ENCODE measurements at places on chromosomes 3 and 15. TPM values are rescaled to one million over a fixed set of nuclear protein-coding genes. Genes with fewer than 3 reads are reported as not detected.

NPTN gene
- 54.0 TPM for total RNA-seq

SLC15A2 gene
- 2.4 TPM for total RNA-seq

MST1R gene
- total RNA-seq = 2.5 TPM

A4GNT gene
- total RNA-seq = not detected

SLC28A1 gene
- not detected for total RNA-seq

CD86 gene
- total RNA-seq = 23.4 TPM

OXTR gene
- 1.3 TPM for total RNA-seq

DUOXA2 gene
- total RNA-seq = not detected

CSPG4 gene
- total RNA-seq = not detected

DNA sequence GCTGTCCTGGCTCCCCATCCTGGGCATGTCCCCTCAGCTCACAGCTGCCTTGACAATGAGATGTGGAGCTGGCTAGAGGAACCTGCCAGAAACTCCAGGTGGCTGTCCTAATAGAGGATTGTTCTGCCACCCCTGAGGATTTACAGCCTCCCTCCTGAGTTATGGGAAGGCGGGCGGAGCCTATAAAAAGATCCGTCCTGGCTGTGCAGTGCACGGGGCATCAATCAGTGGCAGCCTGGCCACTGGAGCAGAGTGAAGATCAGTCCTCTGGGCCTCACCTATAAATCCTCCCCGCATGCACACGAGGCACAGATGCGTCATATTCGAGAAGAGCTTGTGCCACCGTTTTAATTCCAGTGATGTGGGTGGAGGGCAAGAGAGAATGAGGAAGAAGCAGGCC, 90.0 kb downstream of the MEGF11 start:
- H3K4me3 ChIP-seq = no peak overlapping the region
- no peak overlapping the region for H3K27ac ChIP-seq
- peaks cover 12% of the 10 kb centered on the region for H3K27me3 ChIP-seq
- H3K4me1 ChIP-seq = peaks cover 1% of the 10 kb centered on the region

DNA sequence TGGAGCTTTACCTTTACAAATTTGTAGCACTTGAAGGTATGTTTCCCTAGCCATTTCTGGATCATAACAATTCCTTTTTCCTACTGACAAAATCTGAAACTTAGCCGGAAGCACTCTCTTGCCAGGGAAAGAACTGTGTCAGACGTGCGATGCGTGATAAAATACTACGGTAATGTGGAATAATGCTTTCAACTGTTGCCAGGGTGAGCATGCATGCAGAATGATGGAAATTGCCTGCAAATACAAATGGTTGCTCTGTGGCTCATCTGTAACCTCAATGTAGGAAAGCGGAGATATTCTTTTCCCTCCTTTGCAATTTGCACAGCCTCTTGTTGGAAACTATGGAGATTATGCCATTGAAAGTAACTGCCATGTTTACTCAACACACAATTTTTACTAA, 736.5 kb upstream of the CFAP20DC start:
- H3K27me3 ChIP-seq = peaks cover 15% of the 10 kb centered on the region
- DNase-seq = no peak

DNA sequence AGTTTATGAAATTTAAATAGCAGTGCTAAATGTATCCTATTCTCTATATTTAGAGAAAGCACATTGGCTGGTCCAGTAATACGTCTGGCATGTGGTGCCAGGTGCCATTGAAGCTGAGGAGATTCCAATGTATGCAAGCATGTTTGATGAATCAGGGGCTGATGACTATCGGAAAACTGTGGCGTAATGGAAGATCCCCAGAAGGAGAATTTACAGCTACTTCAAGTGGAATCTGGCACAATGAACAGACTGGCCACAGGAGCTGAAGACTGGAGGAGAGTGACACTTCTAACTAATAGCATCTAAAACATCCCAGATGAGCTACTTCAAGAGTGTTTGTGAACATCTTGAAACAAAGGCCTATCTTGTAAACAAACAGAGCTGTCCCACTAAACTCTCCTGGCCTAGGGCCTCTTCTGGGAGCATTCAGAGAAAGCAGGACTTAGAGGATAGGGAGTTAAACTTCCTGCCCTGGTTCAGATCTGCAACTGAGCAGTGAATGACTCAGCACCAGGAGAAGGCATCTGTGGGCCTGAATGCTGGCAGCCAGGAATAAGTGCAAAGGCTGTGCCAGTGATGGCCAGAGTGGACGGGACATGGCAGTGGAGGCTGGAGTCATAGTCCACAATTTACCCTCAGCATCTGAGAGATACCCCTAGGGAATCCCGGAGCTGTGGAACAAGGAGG, 15.2 kb upstream of the ACTC1 start:
- H3K36me3 ChIP-seq = no peaks in the 10 kb centered on the region
- peaks cover 45% of the 10 kb centered on the region for H3K27me3 ChIP-seq
- H3K4me1 ChIP-seq = no peaks in the 10 kb centered on the region
- no peak overlapping the region for H3K27ac ChIP-seq
- no peak for DNase-seq

DNA sequence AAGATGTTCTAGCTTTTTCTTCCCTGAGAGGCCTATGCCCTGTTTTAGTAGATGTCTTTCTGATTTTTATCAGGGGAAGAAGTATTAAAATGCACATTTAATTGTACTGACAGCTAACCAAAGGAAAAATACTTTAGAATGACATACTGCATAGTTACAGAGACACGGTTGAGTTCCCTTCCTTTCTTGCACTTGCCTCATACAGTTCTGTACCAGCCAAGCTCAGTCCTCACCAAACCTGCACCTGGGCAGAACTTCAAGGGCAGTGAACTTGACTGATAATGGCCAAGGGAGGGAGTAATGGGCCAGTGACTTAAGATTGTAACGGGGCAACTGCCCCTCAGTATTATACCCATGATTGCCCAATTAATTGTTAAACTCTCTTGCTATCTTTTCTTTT, 34.1 kb upstream of the RASGRP1 start:
- H3K4me3 ChIP-seq = no peak overlapping the region
- H3K27ac ChIP-seq = no peak overlapping the region
- H3K36me3 ChIP-seq = peaks cover 2% of the 10 kb centered on the region
- no peak for DNase-seq

- H3K27ac ChIP-seq = no peak overlapping the region
- no peaks in the 10 kb centered on the region for H3K36me3 ChIP-seq
- DNase-seq = no peak
- H3K4me3 ChIP-seq = no peak overlapping the region
Observed at GRCh38 chr3:160673188-160673587, 3.8 kb upstream of the ARL14 start.

DNA sequence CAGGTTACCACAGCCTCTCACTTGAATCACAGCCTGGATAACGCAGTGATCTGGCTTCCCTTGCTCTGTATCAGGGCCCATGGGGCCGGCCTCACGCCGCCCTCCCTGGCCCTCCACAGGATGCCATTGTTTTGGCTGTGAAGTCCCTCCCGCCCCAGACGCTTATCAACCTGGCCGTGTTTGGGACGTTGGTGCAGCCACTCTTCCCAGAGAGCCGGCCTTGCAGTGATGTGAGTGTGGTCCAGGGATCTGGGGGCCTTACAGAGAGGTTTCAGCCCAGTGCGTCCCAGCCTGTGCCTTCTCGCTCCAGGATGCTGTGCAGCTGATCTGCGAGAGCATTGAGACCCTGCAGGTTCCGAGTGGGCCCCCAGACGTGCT, 6.6 kb downstream of the VWA5B2 start:
- no peak for DNase-seq
- H3K36me3 ChIP-seq = no peaks in the 10 kb centered on the region
- H3K27me3 ChIP-seq = peaks cover 20% of the 10 kb centered on the region
- peaks cover 2% of the 10 kb centered on the region for H3K4me1 ChIP-seq

- no peaks in the 10 kb centered on the region for H3K36me3 ChIP-seq
- H3K4me3 ChIP-seq = no peak overlapping the region
- H3K4me1 ChIP-seq = no peaks in the 10 kb centered on the region
- H3K27me3 ChIP-seq = no peaks in the 10 kb centered on the region
Observed at GRCh38 chr15:50523851-50524251, 22.6 kb downstream of the USP50 start.

- no peak overlapping the region for H3K4me3 ChIP-seq
- no peak for DNase-seq
- H3K27ac ChIP-seq = no peak overlapping the region
- H3K36me3 ChIP-seq = no peaks in the 10 kb centered on the region
Observed at GRCh38 chr15:75230016-75230343, 28.2 kb upstream of the GOLGA6C start.

DNA sequence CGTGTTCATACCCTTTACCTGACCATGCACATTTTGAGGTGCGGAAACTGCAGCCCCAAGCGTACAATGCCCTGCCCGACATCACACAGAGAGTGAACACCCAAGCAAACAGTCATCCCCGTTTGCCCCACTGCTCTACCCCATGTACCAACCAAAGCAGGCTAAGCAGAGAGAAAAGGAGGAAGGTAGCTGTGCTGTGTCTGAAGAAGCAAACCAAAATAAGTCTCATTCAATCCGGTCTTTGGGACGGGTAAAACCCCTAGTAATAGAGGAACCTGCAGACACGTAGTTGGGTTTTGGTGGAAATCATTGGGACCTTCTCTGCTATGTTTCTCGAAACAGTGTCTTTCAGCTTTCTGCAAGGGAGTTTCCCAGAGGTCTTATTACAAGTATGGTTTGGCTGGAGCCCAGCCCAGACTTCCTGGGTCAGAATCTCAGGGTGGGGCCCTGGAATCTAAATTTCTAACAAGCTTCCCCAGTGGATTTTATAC, 164.6 kb upstream of the HES1 start:
- H3K27ac ChIP-seq = no peak overlapping the region
- H3K27me3 ChIP-seq = peaks cover 70% of the 10 kb centered on the region
- H3K36me3 ChIP-seq = no peaks in the 10 kb centered on the region
- H3K4me3 ChIP-seq = no peak overlapping the region

- H3K4me3 ChIP-seq = no peak overlapping the region
- no peaks in the 10 kb centered on the region for H3K36me3 ChIP-seq
- H3K27me3 ChIP-seq = no peaks in the 10 kb centered on the region
- H3K4me1 ChIP-seq = no peaks in the 10 kb centered on the region
- DNase-seq = no peak
Observed at GRCh38 chr3:154040283-154040682, 80.9 kb upstream of the ARHGEF26 start.

- no peaks in the 10 kb centered on the region for H3K4me1 ChIP-seq
- H3K4me3 ChIP-seq = no peak overlapping the region
- H3K27ac ChIP-seq = no peak overlapping the region
- H3K36me3 ChIP-seq = no peaks in the 10 kb centered on the region
- H3K27me3 ChIP-seq = no peaks in the 10 kb centered on the region
Observed at GRCh38 chr3:168707900-168708299, 612.2 kb upstream of the GOLIM4 start.

DNA sequence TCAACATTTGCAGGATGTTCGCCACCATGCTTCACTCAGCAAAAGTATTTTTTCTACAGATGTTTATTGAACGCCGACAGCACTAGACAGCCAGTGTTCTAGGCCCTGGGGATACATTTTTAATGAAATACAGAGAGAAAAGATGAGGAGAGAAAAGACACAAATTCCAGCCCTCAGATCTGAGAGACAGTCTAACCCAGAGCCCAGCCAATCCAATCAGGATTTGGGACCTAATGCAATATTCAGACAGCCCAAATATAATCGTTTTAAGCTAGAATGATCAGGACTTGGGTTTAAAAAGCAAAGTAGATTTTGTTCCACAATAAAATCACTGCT, 174.8 kb downstream of the SLCO3A1 start:
- no peak overlapping the region for H3K27ac ChIP-seq
- no peak overlapping the region for H3K4me3 ChIP-seq
- H3K36me3 ChIP-seq = no peaks in the 10 kb centered on the region
- no peaks in the 10 kb centered on the region for H3K4me1 ChIP-seq
- DNase-seq = no peak

DNA sequence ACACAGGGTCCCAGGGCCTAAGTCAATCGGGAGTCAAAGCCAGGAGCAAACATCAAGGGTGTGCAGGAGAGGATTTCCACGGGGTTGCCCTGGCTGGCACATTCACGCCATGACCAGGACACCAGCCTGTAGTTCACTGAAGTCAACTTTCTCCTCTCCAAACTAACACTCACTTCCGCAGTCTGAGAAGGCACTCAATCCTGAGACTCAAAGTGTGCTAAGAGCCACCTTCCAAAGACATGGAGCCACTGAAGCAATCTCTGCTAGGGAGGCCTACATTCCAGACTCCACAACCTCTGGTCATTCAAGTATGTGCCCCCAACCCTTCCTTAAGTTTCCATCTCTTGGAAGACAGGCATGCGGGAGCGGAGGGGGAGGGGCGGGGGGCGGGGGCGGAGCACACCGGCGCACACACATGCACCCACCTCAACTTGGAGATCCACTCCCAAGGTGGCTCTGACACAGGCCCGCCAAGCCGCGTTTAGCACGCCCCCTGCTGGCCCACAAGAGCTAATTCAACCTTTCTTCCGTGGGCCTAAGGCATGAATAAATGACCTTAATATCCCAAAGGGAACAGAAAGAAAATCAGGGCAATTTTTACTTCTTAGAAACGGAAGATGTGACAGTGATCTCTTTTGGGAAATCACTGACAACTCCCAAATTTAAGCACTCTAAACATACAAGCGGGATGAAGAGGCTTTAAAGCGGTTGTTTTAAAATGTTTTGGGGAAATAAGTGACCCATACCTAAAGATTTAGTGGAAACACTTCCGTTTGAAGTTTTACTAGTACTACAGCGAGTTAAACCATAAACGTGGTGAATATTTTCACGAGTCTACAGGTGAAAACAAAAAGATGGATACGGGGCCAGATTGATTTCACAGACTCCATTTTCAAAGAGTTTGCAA, 162.5 kb upstream of the CHRNA7 start:
- H3K27ac ChIP-seq = no peak overlapping the region
- peaks cover 45% of the 10 kb centered on the region for H3K27me3 ChIP-seq
- DNase-seq = peak; percentile 67
- peaks cover 10% of the 10 kb centered on the region for H3K4me1 ChIP-seq
- H3K36me3 ChIP-seq = no peaks in the 10 kb centered on the region

GRCh38 chr15:66070220-66070934, 183.2 kb downstream of the MEGF11 start:
- no peak overlapping the region for H3K27ac ChIP-seq
- no peaks in the 10 kb centered on the region for H3K36me3 ChIP-seq
- DNase-seq = no peak
- H3K4me1 ChIP-seq = no peaks in the 10 kb centered on the region

DNA sequence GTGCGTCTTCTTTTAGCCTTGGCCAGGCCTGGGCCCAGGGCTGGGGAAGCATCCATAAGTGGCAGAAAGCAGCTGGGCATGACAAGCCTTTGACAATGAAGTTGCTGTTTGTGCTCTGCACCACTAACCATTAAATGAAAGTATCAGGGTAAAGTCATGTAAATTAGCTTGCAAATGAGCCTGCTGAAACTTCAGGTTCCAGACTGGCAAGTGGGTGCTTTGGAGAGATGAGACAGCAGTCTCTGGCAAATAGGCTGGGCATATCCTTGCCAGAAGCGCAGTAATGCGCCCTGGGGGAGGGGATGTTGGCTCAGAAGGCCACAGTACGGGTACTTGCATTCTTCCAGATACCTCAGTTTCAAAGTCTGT, 40.7 kb downstream of the RAB6B start:
- no peak overlapping the region for H3K27ac ChIP-seq
- H3K36me3 ChIP-seq = no peaks in the 10 kb centered on the region
- DNase-seq = no peak
- H3K4me3 ChIP-seq = no peak overlapping the region

- no peaks in the 10 kb centered on the region for H3K36me3 ChIP-seq
- H3K27ac ChIP-seq = no peak overlapping the region
- H3K4me3 ChIP-seq = no peak overlapping the region
- H3K4me1 ChIP-seq = no peaks in the 10 kb centered on the region
- DNase-seq = no peak
Observed at GRCh38 chr3:127092776-127093175, 100.2 kb upstream of the PRR23E start.

GRCh38 chr3:23481616-23482278, 278.6 kb downstream of the UBE2E2 start:
- no peaks in the 10 kb centered on the region for H3K4me1 ChIP-seq
- H3K36me3 ChIP-seq = no peaks in the 10 kb centered on the region
- H3K27me3 ChIP-seq = no peaks in the 10 kb centered on the region
- no peak overlapping the region for H3K4me3 ChIP-seq

Measured in activated CD8-positive, alpha-beta memory T cell treated with anti-CD3 and anti-CD28 coated beads, Interleukin-2, amount 10 ng/mL, durations not matched to agents 7 days and 5 days (primary cell).